ENCODE measurements at places on chromosomes 2 and 18.

DNA sequence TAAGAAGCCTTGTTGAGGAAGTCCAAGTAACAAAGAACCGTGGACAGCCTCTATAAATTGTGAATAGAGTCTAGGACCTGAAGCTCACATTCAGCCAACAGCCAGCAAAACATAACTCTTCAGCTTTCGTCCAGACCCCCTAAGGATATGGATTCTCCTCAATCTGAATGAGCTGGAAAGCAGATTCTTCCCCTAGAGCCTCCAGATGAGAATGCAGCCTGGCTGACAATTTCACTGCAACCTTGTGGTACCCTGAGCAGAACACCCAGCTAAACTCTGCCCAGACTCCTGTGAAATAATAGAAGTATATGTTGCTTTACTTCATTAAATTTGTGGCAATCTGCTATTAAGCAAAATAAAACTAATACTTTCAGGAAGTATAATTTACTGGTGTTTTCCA is 483.5 kb upstream of the SLC8A1 start:
- DNase-seq: no peak

DNA sequence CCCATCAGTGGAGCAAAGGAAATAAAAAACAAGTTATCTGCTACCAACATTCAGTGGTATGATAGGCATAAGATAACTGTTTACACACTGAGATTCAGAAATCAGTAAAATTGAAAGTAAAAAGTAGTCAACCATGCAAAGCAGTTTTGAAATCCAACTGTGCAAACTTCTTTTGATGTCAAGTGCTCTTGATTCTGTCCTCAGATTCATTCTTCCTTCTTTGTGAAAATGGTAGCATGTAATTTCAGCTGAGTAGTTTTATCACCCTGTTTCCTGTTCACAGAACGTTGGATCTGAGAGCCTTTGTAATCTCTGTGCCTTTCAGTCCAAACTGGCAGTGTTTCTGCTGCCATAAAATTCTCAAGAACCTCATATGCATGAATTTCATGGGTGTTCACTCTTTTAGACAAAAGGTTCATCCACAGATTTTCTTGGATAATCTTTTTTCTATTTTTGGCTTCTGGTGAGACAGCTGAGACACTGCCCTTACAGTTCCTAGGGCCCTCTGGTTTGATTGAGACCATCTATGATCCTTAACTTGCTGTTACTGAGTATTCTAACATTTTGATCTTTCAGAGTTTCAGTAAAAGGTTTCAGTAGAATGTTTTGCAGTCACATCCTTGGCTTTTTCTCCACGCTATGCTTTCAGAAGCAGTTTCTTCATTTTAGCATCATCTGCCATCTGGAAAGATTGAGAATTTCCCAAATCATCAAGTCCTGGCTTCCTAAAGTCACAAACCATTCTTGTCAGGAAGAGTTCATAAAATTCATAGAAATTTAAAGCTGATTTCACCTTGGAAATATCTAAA is 272.3 kb upstream of the EPHA4 start:
- no peak for DNase-seq

DNA sequence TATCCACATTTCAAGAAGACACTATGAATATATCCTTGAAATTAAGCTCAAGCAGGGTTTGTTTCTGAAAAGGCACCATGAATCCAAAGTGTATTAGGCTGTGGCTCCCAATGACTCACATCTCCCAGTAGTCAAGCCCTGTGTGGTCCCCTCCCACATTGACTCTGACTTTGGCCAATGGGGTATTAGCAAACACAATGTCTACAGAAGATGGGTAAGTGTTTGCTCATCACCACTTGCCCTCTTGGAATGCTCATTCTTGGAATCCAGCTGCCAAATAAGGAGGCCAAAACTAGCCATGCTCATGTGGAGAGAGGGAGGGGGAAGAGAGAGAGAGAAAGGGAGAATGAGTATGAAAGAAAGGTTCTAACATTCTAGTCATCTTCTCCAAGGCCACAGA is 490.0 kb downstream of the TXNL1 start:
- no peak for DNase-seq

- DNase-seq: no peak
These were observed 61.9 kb downstream of the AFTPH start for GRCh38 chr2:64586054-64586453.

DNA sequence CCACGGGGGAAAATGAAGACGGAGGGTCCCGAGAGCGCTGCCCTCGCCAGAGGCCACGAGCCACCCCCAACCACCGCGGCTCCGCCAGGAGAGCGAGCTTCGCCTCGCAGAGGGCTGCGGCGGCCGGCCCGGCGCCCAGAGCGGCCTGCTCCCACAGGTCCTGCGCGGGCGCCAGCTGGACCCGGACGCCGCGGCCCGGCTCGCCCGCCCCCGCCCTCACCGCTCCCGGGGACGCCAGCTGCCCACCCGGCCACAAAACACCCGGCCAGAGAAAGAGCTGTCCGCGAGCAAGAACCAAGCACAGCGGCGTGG is 709 bp downstream of the PTPN2 start:
- DNase-seq: no peak

GRCh38 chr2:205741256-205741978 is 59.1 kb downstream of the NRP2 start:
- no peak for DNase-seq

DNA sequence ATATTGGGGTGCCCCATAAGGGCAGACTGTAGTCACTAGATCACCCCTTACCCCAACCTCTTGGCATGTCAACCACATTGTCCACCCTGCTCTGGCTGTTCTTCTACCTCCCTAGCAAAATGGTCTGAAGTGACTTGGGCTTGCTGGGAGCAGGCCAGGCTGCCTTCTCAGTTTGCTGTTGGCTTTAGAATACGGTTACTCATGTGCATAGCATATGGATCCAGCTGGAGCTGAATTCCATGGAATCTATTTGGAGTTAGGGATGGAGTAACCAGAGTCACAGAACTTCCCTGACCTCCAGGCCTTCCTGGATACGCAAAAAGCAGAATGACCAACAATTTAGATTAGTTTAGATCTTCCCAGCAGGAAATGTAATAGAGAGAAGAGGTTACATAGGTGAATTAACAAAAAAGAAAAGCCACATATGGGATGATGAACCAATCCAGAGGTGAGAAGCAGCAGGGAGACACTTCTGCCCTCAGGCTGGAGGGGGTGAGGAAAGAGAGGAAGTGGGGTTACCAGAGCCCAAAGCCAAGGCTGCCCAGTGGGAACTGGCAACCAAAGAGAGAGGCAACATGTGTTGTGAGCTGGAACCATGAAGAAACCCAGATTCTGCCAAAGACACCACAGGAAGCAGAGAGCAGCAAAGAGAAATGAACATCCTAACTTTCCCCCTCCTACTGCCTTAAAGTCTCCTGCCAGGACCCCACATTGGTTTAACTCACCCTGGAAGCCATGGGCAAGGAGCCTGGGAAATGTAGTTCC is 26.1 kb downstream of the PKDCC start:
- DNase-seq: no peak

- no peak for DNase-seq
These were observed 91.0 kb downstream of the TMEM185B start for GRCh38 chr2:120132190-120132589.

GRCh38 chr2:152441961-152442360 is 107.0 kb downstream of the FMNL2 start:
- no peak for DNase-seq

- no peak for DNase-seq
These were observed 210.5 kb upstream of the PIK3C3 start for GRCh38 chr18:41744421-41745030.

DNA sequence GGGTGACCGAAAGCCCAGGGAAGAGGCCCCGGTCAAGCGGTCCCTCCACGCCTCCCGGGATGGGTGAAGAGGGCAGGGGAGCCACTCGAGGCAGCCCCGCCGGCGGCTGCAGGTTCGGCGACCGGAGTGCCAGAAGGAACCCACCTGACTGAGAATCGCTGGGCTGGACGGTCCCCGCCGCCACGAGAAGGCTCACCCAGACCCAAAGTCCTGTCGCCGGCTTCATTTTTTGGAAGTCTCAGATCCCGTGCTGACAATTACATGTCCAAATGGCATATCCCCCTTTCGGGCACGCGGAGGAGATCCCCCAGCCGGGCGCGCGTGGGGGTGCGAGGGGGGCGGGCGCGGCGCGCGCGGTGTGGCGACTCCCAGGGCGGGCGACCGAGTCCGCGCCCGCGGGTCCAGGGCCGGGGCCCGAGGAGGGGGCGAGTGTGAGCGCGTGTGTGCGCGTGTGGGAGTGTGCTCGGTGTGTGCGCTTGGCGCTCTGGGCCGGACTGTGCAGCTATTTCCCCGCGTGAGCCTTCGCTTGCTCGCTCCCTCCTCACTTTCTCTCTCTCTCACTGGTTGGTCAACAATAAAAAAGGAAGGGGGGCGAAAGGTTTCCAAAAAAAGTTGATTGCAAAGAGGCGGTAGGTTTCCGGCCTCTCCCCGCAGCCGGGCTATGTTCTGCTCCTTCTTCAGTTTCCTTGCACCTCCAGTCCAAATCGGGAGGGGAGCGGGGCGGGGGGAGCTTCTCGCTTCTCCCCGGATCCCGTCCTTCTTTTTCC is at the start of gene ERBB4:
ERBB4 (minus strand) TSS at position 498 of the 767 bp plus-strand sequence; CDS start at position 226, 272 bp downstream.
- DNase-seq: no peak

DNA sequence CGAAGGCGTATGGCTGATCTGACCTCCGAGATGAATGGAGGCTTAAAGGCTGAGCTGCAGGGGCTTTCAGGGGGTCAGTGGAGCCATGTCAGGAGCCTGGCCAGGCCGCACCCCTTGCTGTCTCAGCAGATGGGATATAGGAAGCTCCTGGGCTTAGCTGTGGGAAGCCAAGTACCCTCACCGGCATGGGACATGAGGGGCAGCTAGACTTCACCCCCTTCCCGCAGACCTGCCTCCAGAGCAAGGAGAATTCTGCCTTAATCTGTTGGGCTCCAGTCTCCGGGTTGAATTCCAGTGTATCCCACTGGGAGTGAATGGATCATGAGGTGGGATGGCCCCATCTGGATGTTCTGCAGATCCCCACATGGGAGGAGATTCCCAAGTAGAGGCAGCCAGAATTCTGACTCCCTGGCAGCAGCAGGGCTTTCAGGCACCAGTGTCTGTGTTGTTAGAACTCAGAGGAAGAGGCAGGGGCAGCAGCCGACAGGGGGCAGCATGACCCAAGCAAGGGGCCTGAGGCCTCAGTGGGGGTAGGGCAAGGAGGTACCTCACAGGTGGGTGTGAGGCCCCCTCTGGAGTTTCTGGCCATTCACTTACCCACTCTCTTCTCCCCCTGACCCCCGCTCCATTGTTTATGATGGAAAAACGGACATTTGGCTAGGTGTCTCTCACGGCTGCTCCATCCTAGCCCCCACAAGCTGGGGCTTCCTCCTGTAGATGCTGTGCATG is 19.1 kb downstream of the CAPG start:
- DNase-seq: peak; percentile 37

GRCh38 chr18:39795350-39795749 is 2159.7 kb upstream of the PIK3C3 start:
- DNase-seq: no peak

GRCh38 chr2:178891265-178891958 is 84.2 kb upstream of the TTN start:
- DNase-seq: peak; percentile 46

DNA sequence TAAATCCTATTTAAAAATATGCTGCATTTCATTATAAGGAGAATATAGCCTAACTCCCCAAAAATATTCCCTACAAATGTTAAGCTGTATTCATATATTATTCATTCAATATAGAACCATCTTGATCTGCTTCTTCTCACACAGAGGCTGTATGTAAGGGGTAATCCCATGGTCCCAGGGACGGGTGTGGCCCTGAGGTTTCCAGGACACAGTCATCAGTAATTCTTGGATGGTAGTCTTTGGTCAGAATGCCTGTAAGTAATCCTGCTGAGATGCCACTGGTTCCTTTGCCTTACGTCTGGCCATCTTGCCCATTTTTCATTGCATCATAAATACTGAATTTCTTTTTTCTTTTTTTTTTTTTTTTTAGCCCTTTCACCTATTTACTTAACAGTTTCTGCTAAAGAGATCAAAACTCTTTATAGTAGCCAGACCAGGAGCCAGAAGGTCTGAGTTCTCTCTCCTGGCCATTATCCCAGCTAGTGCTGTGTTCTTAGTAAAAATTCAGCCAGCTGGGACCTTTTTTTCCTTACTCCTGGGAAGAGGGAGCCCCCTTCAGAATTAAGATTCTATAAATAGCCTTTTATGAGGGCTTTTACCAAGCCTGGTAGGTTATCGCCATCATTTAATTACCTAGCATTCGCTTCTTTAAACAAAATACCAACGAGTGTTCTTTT is 134.9 kb downstream of the SOX11 start:
- DNase-seq: no peak

DNA sequence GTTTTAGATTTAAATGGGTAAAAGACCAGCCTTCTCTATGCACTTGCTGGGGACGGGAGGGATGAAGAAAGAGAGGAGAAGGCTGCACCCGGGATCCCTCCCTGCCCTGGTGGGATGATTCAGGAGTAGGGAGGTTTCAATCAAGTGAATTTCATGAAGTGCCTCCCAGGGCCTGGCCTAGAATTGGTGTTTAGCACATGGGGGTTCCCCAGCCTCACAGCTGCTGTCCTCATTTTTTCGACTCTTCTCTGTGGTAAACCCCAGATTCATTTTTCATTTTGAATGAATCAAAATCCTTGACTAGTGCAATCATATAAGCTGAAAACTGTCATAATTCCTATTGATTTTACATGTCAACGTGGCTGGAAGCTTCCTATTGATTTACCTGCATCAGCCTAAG is 81.1 kb downstream of the LPIN1 start:
- no peak for DNase-seq

GRCh38 chr2:190283783-190284182 is 35.8 kb downstream of the HIBCH start:
- no peak for DNase-seq

GRCh38 chr2:150591496-150592285 is 104.2 kb upstream of the RND3 start:
- no peak for DNase-seq

GRCh38 chr2:241613017-241613780 is 23.8 kb downstream of the THAP4 start:
- no peak for DNase-seq

- DNase-seq: no peak
These were observed 502 bp downstream of the MERTK start for GRCh38 chr2:111898703-111899514.

DNA sequence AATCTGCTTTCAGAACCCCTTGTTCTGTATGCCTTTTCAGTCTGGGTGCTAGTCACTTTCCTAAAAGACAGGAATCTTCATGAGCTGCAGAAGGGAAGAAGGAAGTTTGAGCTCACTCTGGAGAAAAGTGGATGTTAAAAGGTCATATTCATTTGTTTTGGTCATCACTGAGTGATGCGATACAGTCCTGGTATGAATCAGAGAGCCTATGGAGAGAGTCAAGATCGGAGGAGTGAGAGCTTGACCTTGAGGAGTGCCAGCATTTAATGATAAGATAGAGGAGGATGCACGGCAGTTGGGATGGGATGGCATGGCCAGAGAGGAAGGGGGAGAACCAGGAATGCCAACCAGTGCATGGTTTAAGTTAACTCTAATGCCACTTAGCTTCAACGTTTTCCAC is 19.6 kb downstream of the USP39 start:
- DNase-seq: no peak

DNA sequence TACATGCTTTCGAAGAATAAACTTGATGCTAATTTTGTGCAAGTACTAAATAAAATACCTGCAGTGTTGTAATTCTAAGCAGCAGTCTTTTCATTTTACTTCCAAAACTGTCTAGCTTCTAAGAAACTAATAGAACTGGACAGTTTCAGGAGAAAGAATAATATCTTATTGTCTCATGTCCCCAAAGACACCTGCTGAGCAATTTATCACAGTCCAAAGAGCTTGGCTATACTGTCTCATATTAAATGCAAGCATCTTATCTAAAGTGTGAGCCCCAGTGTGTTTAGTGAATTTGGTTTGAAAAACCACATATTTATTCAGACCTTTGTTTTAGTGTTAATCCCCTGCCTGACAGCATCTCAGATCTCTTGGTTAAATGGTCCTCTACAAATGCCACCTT is 374.3 kb downstream of the TMX3 start:
- DNase-seq: no peak

Data from CD14-positive monocyte (primary cell).